Melanocyte of skin (primary cell): ENCODE measurements at places on chromosomes 7 and 10. TPM values are rescaled to one million over a fixed set of nuclear protein-coding genes. Genes with fewer than 3 reads are reported as not detected.

ATXN7L1 gene
- 10.3 and 10.5 TPM in 2 replicates for total RNA-seq

UCMA gene
- not detected in 2 replicates for total RNA-seq

GRM3 gene
- not detected in 2 replicates for total RNA-seq

SORBS1 gene
- total RNA-seq = 60.9 and 99.2 TPM in 2 replicates

HMX3 gene
- total RNA-seq = not detected in 2 replicates

NEURL1 gene
- under 0.01 and 0.15 TPM in 2 replicates for total RNA-seq

DKK1 gene
- 20.6 and 24.5 TPM in 2 replicates for total RNA-seq

MKRN1 gene
- total RNA-seq = 50.2 and 84.3 TPM in 2 replicates

TLX1 gene
- not detected in 2 replicates for total RNA-seq

ZNF680 gene
- 11.7 and 11.9 TPM in 2 replicates for total RNA-seq

SPDYE17 gene
- total RNA-seq = not detected in 2 replicates

TRIM8 gene
- 26.5 and 38.5 TPM in 2 replicates for total RNA-seq

HOXA6 gene
- total RNA-seq = not detected in 2 replicates
